ENCODE measurements at places on chromosomes 4 and X.

DNA sequence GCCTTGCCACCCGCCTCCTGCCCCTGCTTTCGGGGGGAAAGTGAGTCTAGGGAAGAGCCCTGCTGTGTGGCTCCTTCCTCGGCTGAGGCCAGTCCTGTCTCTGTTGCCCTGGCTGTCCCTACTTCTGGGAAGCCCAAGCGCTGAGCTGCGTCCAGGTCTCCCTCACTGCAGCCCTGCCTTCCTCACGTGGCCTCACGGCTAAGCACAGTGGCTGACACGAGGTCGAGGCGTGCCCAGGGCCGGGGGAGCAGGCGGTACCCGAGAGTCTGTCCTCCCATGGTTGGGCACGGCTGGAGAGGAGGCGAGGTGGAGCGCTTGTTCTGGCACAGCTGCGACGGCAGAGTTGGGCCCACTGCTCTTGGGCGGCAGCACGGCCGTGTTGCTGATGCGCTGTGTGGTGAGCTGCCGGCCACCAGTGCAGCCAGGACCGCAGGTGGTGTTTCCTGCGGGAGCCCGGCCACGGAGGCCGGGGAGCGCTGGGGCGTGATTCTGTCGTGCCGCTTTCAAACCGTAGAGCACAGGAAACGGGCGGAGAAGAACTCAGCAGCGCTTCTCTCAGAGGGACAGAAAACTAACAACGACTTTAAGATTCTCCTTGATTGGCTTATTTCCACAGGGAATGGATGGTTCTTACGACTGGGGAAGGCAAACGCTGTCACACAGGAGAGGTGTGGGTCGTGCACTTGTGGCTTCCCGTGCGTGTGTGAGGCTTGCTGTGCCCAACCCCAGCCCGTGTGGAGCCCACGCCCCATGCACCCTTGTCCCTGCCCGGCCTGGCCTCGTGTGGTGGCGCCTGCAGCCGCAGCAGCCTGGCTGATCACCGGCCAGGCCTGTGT lies 21.3 kb downstream of the MAEA start:
- DNase-seq: no peak

- DNase-seq: no peak
These were observed 336.1 kb upstream of the BOD1L1 start for GRCh38 chr4:13963601-13964000.

GRCh38 chr4:43332052-43332425 lies 439.5 kb downstream of the GRXCR1 start:
- no peak for DNase-seq

DNA sequence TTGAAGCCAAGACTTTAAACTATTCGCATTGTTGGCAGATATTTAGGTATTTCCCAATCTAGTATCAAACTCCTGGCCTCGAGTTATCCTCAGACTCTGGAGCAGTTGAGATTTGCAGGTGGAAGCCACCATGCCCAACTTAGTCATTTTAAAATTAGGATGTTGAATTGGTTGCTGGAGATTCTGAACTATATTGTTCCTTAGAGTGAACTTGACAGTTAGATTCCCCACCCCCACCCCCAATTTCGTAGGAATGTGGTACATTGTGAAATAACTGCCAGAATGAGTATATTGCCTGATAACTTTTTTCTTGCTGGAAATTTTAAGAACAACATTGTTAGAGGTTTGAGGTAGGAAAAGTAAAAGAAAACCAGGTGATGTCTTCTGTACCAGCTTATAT lies 2.3 kb downstream of the NOCT start:
- no peak for DNase-seq

GRCh38 chr4:16862697-16863096 lies 35.7 kb downstream of the LDB2 start:
- DNase-seq: no peak

DNA sequence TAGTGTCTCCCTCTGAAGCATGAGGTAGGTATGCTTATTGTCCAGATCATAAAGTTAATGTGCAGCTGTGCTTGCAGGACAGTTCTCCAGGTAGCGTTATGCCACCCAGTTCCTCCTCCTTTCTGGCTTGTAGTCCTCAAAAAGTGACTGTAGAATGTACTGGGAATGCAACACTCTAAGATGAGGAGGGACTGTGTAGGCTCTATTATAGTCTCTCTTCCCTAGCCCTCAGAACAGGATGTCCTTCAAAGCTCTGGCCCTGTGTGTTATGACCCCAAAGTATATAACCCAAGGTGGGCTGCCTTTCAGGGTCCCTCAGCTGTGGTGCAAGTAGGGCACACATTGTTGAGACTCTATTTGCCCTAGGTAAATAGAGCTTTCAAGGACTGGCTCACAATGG lies 20.8 kb upstream of the MANBA start:
- no peak for DNase-seq

GRCh38 chr4:102843273-102843672 lies 15.9 kb upstream of the UBE2D3 start:
- no peak for DNase-seq

DNA sequence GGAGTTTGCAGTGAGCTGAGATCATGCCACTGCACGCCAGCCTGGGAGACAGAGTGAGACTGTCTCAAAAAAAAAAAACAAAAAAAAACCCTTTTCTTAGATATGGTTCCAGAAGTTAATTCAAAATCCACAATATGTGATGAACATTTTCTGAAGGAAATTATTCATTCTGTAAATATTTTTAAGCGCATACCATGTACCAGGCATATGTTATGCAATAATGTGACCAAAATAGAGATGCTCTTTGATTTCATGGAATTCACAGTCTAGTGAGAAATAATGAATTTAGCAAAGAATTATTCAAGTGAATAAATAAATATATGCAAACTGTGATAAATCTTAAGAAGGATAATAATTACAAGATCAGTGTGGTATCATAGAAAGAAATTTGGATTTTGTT lies 174.7 kb downstream of the GC start:
- no peak for DNase-seq

- DNase-seq: no peak
These were observed 304.7 kb upstream of the FTHL17 start for GRCh38 chrX:31376408-31377022.

DNA sequence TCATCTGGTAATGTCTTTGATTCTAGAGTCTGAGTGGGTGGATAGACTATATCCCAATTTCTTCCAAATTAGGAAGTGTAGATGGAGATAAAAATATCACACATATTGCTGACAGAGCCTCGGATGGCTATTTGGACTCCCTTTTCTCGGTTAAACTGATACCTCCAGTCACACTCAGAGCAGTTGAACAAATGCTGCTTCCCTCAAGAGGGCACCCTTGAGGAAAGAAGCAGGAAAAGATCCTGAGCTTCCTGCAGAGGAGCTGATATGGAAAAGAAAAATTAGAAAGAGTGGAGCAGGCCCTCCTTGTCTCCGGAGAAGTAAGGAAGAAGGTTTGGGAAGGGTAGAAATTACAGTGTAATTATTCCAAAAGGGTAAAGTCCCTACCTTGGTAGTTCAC lies 96.2 kb upstream of the CCSER1 start:
- no peak for DNase-seq

- no peak for DNase-seq
These were observed 81.8 kb upstream of the TRPC5 start for GRCh38 chrX:112164420-112164819.

DNA sequence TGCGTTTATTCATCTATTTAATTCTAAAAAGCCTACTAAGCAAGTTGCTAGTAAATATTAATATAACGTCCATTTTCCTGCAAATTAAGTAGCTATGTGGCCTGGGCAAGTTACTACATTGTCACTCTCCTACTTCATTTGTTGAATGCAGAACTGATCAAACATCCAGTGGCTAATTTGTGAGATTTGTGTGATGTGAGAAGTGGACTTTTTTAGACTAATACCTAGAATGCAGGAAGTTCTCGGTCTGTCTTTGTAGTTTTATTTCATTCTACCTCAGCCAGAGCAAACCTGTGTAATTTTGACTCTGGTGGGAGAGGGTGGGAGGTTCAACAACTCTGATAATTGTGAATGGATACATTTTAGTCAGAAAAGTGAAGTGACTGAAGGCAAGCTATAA lies 840 bp downstream of the GUF1 start:
- DNase-seq: no peak

- no peak for DNase-seq
These were observed 747.6 kb upstream of the FTHL17 start for GRCh38 chrX:31819455-31819854.

DNA sequence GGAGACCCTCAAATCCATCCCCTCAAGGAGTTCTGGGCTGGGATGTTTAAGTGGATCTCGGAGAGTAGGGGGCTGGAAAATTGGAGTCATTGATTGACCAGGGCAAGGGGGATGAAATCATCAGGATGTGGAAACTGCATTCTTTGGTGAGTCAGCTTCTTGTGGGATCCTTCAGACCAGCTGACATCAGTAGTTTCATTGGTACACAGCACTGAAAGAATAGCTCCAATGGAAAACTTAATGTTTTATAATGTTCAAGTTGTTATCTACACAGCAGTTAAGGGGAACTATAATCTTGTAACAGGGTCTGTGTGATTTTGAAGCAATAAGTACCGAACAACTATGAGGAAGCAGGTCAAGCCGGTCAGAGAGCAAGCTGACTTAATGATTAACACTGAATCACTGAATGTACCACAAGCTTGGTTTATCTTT lies 506.1 kb downstream of the RPA4 start:
- DNase-seq: no peak

- no peak for DNase-seq
These were observed 109.2 kb downstream of the MAPK10 start for GRCh38 chr4:86250619-86251018.

GRCh38 chrX:17527135-17527701 lies 152.2 kb downstream of the NHS start:
- DNase-seq: no peak

DNA sequence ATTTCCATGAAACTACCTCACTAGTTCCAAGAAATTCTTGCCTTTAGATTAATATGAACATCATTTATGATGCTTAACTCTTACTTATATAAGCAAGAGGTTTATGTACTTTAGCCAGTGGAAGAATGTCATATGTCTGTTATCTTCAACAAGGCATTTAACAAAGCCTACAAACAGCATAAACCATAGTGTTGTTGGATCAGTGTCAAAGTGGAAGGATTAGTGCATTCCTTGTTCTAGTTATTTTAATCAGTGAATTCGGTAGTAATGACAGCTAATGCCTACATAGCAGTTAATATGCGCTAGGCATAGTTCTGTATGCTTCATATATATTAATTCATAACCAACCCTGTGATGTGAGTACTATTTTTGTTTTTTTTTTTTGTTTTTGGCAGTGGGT lies 3.1 kb downstream of the PI4K2B start:
- no peak for DNase-seq

All from B cell (primary cell).